Hematopoietic multipotent progenitor cell (in vitro differentiated cells): ENCODE measurements at places on chromosomes 2 and 18. TPM values are rescaled to one million over a fixed set of nuclear protein-coding genes. Genes with fewer than 3 reads are reported as not detected.

- DNase-seq: no peak
Observed at GRCh38 chr2:38353402-38353801, 23.7 kb downstream of the ATL2 start.

- no peak for DNase-seq
Observed at GRCh38 chr2:82508702-82509101, 1950.4 kb downstream of the SUCLG1 start.

Gene ACTG2
- total RNA-seq: not detected

GRCh38 chr2:219221957-219222518 lies 3.3 kb upstream of the ABCB6 start:
- no peak for DNase-seq

Gene VAMP5
- 38.0 TPM for total RNA-seq

- no peak for DNase-seq
Observed at GRCh38 chr2:211344289-211344688, 787.9 kb downstream of the CPS1 start.

Gene EHBP1
- total RNA-seq: 14.5 TPM
